Stimulated activated CD8-positive, alpha-beta memory T cell treated with anti-CD3 and anti-CD28 coated beads, Interleukin-15, amount 100 ng/mL, for 24 hours (primary cell): ENCODE measurements at places on chromosomes 7 and 10.

DNA sequence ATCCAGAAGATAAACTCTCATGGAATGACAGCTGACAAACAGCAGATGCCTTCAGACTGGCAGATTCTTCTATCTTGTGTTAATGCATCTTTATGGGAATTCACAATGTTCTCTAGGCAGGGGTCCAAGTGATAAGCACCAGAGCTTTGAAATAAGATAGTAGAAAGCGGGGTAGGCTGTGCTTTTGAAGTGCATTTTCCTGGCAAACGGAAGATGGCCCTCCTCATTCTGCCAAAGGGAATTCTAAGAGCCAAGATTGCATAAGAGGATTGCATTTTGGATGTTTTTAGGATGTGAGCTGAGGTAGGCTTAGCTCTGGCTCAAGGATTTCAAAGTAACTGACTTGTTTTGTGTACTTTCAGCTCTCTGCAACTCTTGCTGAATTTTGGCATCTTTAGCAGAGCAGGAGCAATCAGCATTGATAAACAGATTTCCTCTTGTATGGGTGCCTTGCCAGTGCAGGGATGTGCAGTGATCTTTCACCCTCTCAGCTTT is 298.5 kb upstream of the KLF6 start:
- no peak for DNase-seq

- DNase-seq: no peak
These were observed 81.6 kb downstream of the RSU1 start for GRCh38 chr10:16735671-16736070.

DNA sequence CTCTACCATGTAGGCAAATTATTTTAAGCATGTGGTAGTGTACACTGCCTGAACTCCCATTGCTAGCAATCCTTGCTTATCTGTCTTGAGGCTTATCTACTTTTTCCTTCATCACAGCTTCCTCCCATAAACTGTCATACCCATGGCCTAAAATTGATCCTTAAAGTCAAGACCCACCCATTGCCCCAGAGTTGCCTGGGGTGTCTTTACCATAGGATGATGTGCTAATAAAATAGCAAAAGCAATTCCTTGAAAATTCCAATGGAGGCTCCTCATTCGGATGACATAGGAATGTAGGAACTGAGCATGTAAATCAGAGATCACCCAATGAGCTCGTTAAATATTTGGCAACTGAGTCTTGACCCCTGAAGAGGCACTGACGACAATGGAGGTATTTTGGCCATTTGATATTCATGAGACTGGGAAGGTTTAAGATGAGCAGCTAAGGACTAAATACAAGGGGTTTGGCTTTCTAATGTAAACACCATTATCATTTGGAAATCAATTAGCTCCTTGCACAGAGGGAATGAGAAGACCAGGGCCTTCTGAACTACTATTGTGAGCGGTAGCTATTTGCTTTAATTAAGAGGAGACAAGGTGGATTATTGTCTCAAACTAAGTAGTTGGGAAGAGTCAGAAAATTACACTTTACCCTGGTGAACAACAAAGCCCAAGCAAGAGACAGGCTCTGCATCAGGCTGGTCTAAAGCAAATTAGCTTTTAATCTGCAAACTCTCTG is 234.9 kb downstream of the GATA3 start:
- DNase-seq: no peak

DNA sequence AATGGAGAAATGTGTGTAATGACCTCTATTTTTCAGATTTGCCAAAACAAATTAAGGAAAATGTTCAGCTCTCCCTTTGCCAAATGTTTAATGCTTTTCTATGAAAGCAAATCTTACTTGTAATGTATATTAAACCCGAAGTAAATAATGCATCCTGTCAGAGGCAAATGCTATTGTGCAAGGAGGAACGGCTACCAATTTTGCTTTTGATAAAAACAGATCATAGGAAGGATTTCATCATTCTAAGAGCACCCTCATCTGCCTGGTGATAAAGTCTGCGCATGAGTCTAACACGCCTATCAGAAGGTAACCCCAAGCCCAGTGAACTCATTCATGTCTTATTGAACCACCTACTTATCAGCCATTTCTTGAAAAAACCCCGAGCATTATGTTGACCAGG is 412.4 kb upstream of the MKI67 start:
- DNase-seq: no peak

DNA sequence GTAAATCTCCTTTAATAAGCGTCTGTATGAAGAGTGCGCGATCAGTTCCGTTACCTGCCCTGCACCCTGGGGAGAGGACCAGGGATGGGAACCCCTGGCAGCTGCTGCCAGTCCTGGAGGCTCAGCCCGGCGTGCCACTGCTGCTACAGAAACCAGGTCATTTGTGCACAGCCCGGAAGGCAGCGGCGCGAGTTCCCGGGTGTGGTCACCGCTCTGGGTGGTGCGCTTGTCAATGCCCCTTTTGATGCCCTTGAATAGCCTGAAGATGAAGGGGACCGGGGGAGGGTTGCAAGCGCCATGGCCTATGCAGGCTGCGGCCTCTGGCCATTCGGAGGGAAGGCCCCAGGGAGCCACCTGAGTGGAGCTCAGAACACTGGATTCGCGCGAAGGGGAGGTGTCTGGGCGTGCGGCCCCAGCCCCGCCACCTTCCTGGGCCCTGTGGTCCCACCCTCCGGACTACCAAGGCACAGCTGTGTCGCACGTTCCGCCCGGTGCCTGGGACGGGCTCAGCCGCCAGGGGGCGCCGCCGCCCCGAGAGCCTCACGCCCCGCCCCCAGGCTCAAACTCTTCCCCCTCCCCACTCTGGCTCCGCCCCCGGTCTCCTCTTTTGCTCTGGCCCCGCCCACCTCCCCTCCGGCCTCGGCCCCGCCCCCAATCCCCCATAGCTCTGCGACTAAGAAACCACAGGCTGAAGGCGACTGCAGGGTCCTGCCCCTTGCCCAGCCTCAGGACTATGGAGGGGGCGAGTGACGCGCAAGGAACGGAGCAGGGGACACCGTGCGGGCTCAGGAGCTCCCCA is 16.5 kb downstream of the AP5Z1 start:
- DNase-seq: peak; percentile 64

GRCh38 chr7:70322856-70323255 is 724.6 kb downstream of the AUTS2 start:
- DNase-seq: no peak

- no peak for DNase-seq
These were observed 14.8 kb upstream of the RNF148 start for GRCh38 chr7:122717356-122718089.

- no peak for DNase-seq
These were observed 30.9 kb upstream of the STEAP4 start for GRCh38 chr7:88337572-88337971.

GRCh38 chr10:53697038-53697437 is 924.5 kb upstream of the MBL2 start:
- DNase-seq: no peak
